Kidney epithelial cell (primary cell): ENCODE measurements at places on chromosomes 7 and 10. TPM values are rescaled to one million over a fixed set of nuclear protein-coding genes. Genes with fewer than 3 reads are reported as not detected.

DNA sequence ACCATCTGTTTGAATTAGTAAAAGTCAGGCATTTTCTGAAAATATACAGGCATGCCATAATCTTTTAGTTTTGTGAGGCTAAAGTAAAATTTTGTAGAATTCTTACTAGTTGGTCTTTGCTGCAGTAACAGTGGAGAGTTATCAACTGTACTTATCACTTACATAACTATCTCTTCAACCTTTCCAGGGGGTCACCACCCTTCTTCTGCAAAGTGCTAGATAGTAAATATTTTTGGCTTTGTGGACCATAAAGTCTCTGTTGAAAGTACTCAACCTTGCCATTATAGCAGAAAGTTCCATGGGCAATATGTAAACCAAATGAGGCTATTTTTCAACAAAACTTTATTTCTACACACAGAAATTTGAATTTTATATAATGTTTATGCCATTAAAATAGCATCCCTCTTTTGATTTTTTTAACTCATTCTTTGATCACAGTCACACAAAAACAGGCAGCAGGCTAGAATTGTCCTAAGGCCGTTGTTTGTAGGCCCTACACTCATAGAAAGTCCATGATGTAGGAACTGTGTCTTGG lies 59.5 kb upstream of the KLF6 start:
- no peak for DNase-seq

- DNase-seq, result no peak
Measured at GRCh38 chr7:80772347-80772993, 134.0 kb downstream of the CD36 start.

- DNase-seq, result peak; percentile 43
Measured at GRCh38 chr7:31464601-31465000, 49.3 kb upstream of the ITPRID1 start.

- DNase-seq, result no peak
Measured at GRCh38 chr10:62584731-62585130, 210.6 kb downstream of the ZNF365 start.

DNA sequence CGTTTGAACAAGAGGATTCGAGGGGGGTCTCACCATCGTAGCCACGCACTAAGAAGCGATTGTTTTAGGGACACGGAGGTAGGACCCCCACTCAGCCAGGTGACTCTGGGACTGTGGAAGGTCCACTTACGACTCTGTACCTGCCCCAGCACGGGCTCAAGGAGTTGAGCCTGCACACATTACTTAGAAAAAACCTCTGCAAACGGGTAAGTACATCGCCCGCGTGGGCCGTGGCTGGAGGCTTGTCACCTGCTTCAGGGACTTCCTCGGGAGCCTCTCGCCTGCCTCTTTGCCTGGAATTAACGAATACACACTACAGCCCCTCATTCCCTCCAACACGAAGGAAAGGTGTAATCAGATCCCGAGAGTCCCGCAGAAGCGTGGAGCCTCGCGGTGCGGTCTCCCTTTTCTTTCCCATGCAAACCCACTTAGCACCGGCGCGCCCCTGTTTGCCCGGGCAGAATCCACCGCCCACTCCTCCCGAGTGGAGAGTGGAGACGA lies 826 bp downstream of the PODXL start:
- DNase-seq, result no peak

The ARL3 gene
- total RNA-seq, result 5.2 and 5.9 TPM in 2 replicates

The SEMA3D gene
- 0.50 and 0.62 TPM in 2 replicates for total RNA-seq

The TLL2 gene
- total RNA-seq, result 2.2 and 2.8 TPM in 2 replicates

The STEAP4 gene
- 1.7 and 2.3 TPM in 2 replicates for total RNA-seq

The ICA1 gene
- total RNA-seq, result 20.7 and 22.1 TPM in 2 replicates

The CPXM2 gene
- total RNA-seq, result 12.1 and 13.3 TPM in 2 replicates

The PCLO gene
- total RNA-seq, result 4.7 and 7.4 TPM in 2 replicates

The FRAT1 gene
- 2.4 and 2.6 TPM in 2 replicates for total RNA-seq
